CD4-positive, alpha-beta T cell treated with Interleukin-6 at 100 ng/mL for 8 hours (primary cell): ENCODE measurements at places on chromosomes 13 and 19.
A peak's percentile ranks its signal among the peaks of the same experiment; 100 is the strongest.

DNA sequence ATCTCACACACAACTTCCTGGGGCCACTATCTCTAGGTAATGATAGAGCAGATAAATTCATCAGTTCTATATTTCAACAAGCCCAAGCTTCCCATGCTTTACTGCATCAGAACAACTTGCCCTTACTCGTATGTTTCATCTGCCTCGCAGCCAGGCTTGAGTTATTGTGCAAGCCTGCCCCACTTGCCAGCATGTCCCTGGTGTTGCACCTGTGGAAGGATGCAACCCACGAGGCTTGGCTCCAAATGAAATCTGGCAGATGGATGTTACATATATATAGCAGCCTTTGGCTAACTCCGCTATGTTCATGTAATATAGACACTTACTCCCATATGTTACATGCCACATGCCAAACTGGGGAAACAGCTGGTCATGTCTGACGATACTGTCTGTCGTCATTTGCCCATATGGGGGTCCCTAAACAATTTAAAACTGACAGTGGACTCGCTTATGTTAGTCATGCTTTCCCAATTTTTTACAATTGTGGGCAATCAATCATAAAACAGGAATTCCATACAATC is 6.2 kb downstream of the ERVK3-1 start:
- DNase-seq: no peak

DNA sequence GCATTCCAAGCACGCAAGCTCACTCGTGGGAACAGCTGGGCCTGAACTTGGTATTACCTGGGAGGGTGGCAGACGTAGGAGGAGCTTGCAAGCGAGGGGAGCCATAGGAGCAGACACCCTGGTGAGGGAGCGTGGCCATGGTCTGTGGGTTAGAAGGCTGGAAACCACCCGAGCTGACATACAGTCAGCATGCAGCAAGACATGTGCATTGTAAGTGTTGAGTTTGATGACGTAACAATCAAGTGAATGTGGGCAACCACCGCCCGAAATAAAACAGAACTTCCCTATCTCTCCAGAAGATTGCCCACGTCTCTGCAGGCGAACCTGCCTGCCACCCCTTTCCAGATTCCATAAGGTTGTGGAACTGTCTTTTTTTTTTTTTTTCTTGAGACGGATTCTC is 26.8 kb downstream of the UBXN6 start:
- no peak for DNase-seq

DNA sequence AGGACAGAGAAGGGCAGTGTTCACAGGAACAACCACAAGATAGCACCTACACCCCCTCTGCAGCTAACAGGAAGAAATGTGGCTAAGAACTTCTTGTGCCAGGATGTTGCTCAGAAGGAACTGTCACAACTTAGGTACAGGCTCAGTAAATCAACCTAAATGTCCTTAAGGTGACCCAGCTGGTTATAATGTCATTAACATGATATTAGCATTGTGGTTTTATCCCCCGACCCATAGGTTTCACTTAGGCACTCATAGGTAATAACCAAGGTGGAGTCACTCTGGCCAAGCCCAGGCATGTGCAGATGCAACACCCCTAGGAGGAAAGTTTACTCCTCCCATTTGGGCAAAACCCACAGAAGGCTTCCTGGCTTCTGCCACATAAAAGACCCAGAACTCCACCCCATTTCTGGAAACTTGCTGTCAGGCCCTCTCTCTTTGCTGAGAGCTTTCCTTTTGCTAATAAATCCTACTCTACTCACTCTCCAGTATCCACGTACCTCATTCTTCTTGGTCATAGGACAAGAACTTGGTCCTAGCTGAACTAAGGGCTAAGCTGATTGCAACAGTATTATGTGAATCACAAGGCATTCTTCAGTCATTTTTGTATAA is 951.3 kb downstream of the SLITRK5 start:
- peak; percentile 1 for DNase-seq

DNA sequence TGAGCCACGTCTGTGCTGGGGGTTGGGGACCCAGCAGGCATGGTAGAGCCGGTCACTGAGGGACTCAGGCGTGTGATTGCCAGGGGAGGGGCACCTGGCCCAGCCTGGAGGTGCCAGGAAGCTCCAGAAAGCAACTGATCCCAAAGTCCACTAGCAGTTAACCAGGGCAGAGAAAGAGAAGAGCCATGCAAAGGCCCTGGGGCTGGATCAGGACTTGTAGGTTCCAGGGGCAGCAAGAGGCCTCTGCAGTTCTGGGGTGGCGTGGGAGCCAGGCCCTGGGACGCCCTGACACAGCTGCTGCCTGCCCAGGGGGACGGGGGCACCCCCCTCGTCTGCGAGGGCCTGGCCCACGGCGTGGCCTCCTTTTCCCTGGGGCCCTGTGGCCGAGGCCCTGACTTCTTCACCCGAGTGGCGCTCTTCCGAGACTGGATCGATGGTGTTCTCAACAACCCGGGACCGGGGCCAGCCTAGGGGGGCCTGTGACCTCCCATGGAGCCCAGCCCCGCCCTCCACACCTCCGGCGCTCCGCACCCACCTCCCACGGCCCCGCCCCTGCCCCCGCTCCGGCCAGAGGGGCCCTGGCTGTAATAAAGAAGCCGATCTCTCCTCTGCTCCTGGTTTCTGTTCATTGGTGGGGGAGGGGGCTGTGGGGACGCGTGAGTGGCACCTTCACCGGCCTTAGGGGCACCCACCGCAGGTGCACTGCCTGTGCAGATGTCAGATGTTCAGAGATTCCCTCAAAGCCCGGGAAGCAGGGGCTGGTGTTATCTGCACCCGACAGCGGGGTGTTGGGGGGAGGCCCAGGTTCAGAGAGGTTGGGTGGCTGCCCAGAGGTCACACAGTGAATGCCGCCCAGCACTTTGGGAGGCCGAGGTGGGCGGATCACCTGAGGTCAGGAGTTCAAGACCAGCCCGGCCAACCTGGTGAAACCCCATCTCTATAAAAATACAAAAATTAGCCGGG is 4.1 kb downstream of the AZU1 start:
- no peak for DNase-seq

DNA sequence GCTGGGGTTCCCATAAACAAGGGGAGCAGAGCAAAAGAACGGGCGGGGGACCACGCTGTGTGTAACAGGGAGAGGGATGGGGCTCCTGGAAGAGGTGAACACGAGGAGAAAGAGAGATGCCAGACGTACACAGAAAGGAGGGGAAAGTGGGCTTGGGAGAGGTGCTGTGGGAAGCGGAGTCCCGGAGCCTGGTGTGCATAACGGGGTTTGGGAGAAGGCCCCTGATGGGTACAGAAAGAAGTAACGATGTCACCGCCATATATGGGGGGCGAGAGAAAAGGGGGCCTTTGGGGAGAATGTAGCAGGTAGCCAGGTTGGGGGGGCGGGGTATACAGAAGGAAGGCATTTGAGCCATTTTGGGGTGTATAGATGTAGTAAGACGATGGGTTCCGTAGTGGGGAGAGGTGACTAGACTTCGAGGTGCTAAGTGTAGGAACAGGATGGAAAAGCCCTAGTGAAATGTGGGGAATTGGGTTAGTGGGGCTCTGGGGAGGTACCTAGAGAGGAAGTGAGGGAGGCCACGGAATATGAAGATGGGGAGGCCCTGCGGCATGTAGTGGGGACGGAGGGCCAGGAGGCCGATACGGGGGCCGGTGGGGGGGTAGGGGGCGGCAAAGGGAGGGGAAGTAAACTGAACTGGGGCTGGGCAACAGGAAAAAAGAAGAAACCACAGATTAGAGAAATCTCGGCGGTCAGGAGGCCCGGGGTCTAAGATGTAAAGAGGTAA is 787 bp downstream of the ZNF580 start:
- DNase-seq: peak; percentile 23

DNA sequence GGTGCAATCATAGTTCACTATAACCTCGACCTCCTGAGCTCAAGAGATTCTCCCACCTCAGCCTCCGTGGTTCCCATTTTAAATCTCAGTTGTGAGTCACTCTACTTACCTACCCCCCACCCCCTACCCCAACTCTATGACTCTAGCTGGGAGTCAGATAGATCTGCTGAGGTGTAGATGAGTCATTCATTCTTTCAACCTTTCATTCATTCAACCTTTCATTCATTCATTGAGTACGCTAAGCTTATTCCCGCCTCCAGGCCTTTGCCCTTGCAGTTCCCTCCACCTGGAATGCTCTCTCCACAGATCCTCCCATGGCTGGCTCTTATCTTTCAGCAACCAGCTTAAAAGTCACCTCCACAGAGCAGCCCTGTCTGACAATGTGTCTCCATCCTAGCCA is 1.1 kb upstream of the MAST1 start:
- DNase-seq: no peak

GRCh38 chr19:29812080-29812880 is 489 bp downstream of the CCNE1 start:
- no peak for DNase-seq

DNA sequence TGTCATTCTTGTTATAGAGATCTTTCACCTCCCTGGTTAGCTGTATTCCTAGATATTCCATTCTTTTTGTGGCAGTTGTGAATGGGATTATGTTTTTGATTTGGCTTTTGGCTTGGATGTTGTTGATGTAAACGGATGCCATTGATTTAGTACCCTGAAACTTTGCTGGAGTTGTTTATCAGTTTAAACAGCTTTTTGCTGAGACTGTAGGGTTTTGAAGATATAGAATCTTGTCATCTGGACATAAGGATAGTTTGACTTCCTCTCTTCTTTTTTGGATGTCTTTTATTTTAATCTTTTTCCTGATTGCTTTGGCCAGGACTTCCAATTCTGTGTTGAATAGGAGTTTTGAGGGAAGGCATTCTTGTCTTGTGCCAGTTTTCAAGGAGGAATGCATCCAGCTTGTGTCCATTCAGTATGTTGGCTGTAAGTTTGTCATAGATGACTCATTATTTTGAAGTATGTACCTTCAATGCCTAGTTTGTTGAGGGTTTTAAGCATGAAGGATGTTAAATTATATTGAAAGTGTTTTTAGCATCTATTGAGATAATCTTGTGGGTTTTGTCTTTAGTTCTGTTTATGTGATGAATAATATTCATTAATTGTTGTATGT is 16.8 kb downstream of the ZNF431 start:
- DNase-seq: no peak

- DNase-seq: peak; percentile 79
Observed at GRCh38 chr13:114130837-114131582, 1.4 kb downstream of the RASA3 start.

DNA sequence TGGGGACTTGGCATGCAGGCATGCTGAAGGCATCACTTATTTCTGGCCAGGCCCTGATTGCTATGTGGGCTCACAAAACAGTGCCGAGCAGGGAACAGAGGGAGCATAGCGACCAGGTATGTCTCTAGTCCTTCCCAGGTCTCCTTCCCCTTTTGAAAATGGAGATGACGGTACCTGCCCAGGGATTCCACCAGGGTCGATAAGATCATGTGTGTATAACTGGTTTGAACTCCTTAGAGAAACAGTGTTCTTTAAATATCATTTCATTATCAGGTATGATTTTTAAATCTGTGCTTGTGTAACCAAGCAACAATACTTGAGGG is 280.6 kb downstream of the FOXO1 start:
- DNase-seq: no peak

- no peak for DNase-seq
Observed at GRCh38 chr13:33110713-33111413, 94.6 kb downstream of the KL start.

- no peak for DNase-seq
Observed at GRCh38 chr13:71886880-71887279, 19.9 kb upstream of the DACH1 start.

DNA sequence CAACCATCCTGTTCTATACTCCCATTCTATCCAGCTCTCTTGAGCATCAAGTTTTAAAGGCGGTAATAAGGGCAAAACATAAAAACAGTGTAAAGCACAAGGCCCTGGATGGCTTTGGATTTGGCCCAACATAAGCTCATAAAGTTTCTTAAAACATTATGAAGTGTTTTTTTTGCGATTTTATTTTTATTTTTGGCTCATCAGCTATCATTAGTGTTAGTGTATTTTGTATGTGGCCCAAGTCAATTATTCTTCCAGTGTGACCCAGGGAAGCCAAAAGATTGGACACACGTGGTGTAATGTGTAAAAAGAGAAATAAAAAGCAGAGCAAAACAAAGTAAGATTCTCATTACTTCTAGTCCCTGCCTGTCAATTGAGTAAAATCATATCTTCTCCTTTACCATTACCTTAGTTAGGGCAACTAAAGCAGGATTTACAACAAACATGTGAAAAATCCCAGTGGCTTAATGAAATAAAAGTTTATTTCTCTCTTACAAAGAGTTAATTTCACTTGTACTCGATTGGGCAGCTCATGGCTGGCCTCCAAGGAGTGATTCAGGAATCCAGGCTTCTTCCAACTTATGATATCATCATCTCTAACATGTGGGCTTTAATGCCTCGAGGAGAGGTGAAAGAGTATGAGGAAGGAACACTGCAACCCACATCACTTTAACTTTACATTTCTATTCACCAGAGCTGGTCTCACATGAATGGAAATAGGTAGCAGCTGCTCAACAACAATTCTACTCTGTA is 725.2 kb upstream of the SLITRK1 start:
- DNase-seq: no peak

GRCh38 chr19:2115911-2116426 is 19.3 kb downstream of the IZUMO4 start:
- no peak for DNase-seq

DNA sequence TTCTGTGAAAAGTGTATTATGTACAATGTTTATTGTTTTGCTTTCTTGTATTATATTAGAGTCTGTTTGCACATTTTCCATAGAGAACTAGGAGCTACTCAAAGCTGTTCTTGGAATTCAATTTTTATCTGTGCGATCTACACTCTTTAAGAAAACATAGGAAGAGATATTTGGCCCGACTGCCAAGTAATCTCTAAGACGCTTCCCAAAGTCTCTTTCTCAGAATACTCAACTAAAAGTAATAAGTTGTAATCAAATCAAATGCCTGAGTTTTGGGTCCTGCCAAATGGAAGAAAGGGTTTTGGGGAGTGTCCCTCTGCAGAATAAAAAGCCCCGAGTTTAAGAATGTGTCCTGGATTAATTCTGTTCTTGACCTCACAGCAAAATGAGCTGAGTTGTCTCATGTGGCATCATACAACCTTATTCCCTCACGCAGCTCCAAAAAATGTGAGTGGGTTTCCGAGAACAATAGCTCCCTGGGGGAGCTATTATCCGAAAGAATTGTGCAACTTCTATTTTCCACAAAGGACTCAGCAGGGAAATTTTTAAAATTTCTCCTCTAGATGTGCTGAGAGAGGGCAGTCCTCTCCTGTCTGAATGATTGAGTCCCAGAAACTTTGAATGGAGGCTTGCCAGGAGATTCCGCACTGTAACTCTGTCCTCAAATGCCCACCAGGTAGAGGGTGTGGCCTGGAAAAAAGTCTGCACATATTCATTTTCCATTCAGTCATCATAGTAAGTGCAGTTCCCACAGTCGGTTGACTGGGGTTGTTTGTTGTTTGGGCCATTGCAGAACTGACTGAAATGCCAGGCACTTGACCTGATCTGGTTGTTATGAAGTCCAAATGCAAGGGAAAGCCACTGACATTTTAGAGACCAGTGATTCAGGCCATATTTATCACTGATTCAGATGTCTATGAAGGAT is 280.0 kb upstream of the SOX21 start:
- no peak for DNase-seq

DNA sequence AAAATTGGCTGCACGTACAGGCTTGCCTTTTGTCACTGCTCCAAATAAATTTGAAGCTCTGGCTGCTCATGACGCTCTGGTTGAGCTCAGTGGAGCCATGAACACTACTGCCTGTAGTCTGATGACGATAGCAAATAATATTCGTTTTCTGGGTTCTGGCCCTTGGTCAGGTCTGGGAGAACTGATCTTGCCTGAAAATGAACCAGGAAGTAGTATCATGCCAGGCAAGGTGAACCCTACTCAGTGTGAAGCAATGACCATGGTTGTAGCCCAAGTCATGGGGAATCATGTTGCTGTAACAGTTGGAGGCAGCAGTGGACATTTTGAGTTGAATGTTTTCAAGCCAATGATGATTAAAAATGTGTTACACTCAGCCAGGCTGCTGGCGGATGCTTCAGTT is 16.1 kb upstream of the AKAP11 start:
- no peak for DNase-seq

- no peak for DNase-seq
Observed at GRCh38 chr19:46069806-46070341, 29.1 kb upstream of the IGFL4 start.
